Anterior cingulate cortex (tissue), 58 donors: ENCODE measurements at places on chromosomes 6 and 20.

DNA sequence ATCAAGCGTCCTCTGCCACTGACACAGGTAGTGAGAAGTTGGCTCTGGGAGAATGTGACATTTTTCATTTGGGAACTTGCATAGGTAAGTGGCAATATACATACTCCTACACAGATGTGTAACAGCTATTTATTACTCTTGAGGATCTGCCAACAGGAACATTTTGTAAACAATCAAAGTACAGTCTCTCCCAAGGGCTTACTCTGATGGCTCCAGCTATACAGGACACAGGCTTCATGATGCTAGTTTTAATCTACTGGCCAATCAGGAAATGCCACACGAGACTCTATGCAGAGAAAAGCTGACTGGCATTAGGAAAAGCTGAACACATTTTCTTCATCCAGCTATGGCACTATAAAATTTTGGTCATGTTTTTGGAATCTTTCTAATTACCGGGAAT, 57.8 kb downstream of the POPDC3 start:
- no peak for DNase-seq

DNA sequence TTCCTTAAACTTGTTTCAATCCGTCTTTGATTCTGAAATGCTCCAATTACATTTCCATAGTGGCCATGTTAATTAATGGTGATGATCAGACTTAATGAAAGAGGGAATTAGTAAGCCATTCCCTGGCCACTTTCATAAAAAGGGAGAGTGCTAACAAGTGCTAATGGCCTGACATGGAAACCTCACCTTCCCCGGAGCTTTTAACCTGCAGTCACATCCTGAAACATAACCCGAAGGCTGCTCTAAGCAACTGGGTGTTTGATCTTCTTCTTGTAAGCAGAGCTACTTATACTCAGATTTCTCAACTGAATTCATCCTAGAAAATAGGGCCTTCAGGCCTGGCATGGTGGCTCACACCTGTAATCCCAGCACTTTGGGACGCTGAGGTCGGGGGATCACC, 67.1 kb upstream of the ZMYND8 start:
- no peak for DNase-seq

- DNase-seq = no peak
These were observed 152.7 kb downstream of the CD83 start for GRCh38 chr6:14270142-14270893.

GRCh38 chr6:145209272-145209671, 526.0 kb downstream of the EPM2A start:
- DNase-seq = no peak

GRCh38 chr20:10381477-10381876, 52.5 kb downstream of the MKKS start:
- DNase-seq = no peak
